ENCODE measurements at places on chromosomes 16 and 17. TPM values are rescaled to one million over a fixed set of nuclear protein-coding genes. Genes with fewer than 3 reads are reported as not detected.

DNA sequence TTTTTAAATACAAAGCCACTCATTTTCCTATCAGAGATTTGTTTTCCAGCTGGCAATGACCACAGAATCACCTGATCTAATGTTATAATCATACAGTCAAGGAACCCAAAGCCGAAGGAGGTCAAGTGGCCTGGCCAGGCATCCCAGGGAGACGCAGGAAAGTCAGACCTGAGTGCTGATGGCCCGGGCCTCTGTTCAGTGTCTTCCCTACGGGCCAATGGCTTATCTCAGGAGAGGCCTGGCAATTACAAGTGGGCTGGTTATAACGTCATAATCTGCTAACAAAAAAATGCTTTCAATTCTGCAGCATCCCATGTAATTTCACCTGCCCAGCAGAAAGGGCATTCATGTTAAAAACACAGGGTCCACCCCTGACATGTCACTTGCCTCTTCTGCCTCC lies 43.5 kb downstream of the ARHGAP17 start:
- DNase-seq = no peak

DNA sequence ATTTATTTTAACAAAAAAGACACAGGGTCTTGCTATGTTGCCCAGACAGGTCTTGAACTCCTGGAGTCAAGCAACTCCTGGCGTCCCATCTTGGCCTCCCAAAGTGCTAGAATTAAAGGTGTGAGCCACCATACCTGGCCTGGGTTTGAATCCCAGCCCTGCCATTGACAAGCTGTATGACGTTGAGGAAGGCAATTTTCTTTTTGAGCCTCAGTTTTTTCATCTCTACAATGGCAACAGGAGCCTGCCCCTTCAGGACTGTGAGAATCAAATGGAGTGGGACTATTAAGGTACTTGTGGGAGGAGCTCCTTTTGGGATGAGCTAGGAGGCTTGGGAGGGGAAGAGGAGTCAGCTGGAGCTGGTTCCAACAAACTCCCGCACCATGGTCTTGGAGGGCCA lies 6.2 kb downstream of the RARA start:
- DNase-seq = no peak

GRCh38 chr16:57639172-57639887 lies 10.9 kb downstream of the ADGRG1 start:
- no peak for DNase-seq

NOD2 gene
- polyA plus RNA-seq = 1.4 TPM

GRCh38 chr17:62955841-62956352 lies 10.1 kb upstream of the TANC2 start:
- no peak for DNase-seq

GRCh38 chr16:67115639-67116038 lies 5.9 kb downstream of the PHAF1 start:
- DNase-seq = no peak

DNA sequence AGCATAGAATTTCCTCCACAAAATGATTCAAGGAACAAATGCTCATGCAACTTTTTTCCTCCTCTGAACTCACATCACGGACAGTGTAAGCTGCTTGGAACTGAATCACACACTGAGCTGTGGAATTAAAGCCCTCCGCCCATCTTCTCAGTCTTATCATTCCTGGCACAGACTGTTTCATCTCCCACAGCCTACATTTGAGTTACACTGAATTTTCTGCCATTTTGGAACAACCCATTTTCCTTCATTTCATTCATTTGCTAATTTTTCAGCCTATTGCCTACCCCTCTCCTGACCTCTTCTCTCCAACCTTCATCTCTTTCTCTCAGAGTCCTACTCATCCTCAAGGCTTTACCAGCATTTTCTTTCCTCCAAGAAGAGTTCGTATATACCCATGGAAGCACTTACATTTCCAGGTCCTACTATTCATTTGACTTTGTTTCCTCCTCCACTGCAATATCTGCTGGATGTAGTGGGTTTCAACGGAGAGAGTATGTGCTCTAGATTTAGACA lies 39.1 kb upstream of the TOM1L1 start:
- no peak for DNase-seq

KRT23 gene
- 0.19 TPM for polyA plus RNA-seq

DNA sequence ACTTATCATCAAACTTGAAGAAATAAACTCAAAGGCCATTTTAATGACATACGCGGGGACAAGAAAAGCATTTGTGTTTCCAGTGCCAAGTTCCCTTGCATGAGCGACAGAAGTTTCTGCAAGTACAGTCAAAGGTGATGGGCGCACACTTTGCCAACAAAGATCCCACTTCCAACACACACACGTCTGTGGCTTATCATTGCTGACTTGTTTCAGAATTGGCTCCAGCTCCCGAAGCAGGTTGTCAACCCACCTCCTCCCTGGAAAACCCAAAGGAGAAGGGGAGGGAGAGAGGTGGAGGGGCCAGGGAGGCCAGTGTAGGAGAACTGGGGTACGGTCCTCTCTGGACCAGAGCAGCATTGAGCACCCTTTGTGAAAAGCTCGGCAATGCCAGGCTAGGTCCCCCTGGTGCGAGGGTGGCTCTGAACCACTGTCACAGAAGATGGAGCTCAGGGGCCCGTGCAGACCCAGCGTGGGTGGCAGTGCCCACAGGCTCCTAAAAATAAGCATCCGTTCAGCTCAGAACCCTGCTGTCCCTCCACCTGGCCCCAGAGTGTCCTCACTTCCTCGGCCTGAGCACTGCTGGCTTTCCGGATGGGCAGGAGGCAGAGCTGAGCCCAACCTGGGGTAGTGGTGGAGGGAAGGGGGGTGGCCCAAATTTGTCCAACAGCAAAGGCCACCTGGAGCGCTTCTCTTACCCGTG lies 33.2 kb downstream of the RBFOX3 start:
- no peak for DNase-seq

GRCh38 chr16:5527817-5528216 lies 430.2 kb upstream of the EEF2KMT start:
- DNase-seq = no peak

Measured in forelimb muscle (tissue), 1 donor.